ENCODE measurements at places on chromosomes 1 and 21. TPM values are rescaled to one million over a fixed set of nuclear protein-coding genes. Genes with fewer than 3 reads are reported as not detected.

Gene SERTAD4
- 0.46 TPM for total RNA-seq

Gene MROH9
- total RNA-seq: not detected

Gene FAM151A
- 0.14 TPM for total RNA-seq

Gene MXRA8
- total RNA-seq: 0.61 TPM

Gene SHC1
- 244 TPM for total RNA-seq

Gene POLR3GL
- 10.0 TPM for total RNA-seq

Gene ZNF593OS
- total RNA-seq: not detected

Gene CD5L
- not detected for total RNA-seq

Gene LMOD1
- total RNA-seq: not detected

Gene DYRK3
- total RNA-seq: 9.6 TPM

Gene LAMC2
- 21.1 TPM for total RNA-seq

Gene TEX38
- not detected for total RNA-seq

Gene LCE2C
- total RNA-seq: not detected

Gene ARHGEF16
- 4.8 TPM for total RNA-seq

Gene PTGS2
- 7.3 TPM for total RNA-seq

Gene OR2T2
- not detected for total RNA-seq

Gene OR2T35
- not detected for total RNA-seq

Gene TRIM67
- 0.09 TPM for total RNA-seq

Gene BRINP3
- not detected for total RNA-seq

Gene KIAA0040
- 0.75 TPM for total RNA-seq

Gene AMY1B
- total RNA-seq: not detected

Gene MCOLN3
- 2.9 TPM for total RNA-seq

Gene SLAMF1
- total RNA-seq: not detected

Gene LCE2B
- total RNA-seq: not detected

Data from A549 treated with GW870086 at 1 μM for 4 hours (cell line).